ENCODE measurements at places on chromosomes 13 and 19.

- DNase-seq, result no peak
These were observed 2.4 kb downstream of the DHX34 start for GRCh38 chr19:47351548-47351947.

DNA sequence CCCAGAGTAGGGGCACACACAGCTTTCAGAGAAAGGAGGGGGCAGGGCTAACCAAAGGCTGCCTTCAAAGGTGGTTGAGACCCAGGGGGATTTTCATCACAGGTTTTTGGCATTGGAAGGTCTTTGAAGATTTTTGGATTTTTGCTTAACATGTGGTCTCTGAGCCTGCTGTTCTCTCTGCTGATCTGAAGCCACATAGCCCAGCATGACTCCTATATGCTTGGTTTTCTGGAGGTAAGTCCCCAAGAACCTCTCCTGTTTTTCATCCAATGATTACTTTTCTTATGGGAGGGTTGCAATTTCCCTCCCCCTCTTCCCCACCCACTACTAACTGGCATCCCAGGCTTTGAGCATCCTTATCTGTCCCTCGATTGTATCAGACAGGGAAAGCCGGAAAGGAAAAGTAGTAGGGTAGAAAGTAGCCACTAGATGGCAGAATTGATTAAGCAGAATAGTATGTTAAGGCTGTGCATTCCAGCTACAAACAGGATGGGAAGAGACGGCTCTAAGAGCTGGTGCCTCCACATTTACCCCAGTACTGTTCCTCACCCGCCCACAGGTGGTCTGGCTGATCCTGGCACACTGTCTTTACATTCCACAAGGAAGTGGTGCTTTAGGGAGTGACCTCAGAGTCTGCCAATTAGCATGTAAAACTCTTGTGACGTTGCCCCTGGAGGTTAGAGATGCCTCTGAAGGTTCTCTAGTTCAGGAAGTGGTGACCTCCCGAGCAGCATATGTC is 218.9 kb upstream of the EDNRB start:
- DNase-seq, result no peak

DNA sequence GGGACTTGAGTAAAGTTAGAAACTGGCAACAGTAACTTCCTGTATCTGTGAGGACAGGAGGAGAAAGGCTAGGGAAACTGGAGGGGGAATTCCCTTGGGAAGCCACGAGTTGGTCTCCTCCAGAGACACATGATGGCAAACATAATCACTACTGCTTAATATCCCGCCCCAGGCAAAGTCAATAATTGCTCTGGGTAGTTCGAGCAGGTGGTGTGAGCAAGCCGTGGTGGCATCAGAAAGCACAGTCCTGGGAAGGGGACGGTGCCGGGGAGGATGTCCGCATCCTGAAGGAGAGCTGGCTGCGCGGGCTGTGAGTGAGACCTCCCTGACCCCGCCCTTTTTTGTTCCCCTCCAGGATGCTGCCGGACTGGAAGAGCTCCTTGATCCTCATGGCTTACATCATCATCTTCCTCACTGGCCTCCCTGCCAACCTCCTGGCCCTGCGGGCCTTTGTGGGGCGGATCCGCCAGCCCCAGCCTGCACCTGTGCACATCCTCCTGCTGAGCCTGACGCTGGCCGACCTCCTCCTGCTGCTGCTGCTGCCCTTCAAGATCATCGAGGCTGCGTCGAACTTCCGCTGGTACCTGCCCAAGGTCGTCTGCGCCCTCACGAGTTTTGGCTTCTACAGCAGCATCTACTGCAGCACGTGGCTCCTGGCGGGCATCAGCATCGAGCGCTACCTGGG is 1.4 kb downstream of the FFAR2 start:
- DNase-seq, result no peak

- DNase-seq, result no peak
These were observed 71.3 kb downstream of the LHFPL6 start for GRCh38 chr13:39531646-39532045.

- DNase-seq, result no peak
These were observed 8.3 kb downstream of the F7 start for GRCh38 chr13:113113846-113114271.

- no peak for DNase-seq
These were observed 769.0 kb upstream of the SLITRK1 start for GRCh38 chr13:84651288-84651687.

DNA sequence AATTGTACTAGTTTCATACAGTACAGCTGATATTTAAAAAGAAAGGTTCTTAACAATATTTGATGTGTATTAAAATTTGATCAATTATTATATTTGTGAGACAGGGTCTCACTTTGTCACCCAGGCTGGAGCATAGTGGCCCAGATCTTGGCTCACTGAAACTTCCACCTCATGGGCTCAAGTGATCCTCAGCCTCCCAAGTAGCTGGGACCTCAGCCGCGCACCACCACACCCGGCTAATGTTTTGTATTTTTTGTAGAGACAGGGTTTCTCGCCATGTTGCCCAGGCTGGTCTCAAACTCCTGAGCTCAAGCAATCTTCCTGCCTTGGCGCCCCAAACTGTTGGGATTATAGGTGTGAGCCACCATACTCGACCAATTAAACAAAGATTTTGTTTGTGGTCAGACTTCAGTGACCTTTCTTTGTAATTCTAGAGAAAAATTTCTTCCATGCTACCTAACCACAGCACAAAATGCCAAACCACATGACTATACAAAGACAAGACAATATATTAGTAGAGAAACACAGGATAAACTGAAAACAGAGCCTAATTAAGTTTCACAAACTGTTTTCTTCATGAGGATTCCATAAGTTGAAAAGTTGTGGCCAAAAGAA is 59.6 kb downstream of the RBM26 start:
- DNase-seq, result no peak

DNA sequence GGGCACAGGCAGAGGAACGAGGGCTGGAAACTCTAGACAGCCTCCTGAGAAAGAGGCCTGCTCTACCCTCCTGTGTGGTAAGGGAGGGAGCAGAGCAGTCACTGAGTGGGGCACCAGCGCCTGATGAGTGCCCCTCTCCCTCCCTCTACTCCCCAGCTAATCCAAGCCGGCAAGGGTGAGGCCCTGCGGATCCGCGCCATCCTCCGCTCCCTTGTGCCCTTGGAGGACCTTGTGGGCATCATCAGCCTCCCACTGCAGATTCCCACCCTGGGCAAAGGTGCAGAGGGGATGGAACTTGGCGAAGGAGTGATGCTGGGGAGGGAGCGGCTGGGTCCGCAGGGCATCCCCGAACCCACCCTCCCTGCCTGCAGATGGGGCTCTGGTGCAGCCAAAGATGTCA is 67.0 kb downstream of the RYR1 start:
- no peak for DNase-seq

DNA sequence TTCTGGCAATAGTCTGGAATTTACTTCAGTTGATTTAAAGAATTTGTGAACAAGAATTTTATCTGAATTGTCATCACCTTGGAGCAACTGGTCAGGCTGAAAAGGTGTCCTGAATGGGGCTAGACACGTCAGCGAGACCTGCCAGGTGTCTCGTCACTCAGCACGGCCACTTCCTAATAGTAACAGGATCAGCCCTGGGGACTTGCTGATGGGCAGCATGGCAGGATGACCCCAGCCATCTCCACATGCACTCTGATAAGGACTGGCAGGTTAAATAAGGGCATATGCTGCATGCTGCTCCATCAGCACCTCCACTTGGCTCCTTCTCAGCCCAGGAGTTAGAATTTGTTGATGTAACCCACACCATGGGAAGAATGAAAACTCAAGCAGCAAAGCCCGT is 224.2 kb downstream of the FOXO1 start:
- DNase-seq, result no peak

DNA sequence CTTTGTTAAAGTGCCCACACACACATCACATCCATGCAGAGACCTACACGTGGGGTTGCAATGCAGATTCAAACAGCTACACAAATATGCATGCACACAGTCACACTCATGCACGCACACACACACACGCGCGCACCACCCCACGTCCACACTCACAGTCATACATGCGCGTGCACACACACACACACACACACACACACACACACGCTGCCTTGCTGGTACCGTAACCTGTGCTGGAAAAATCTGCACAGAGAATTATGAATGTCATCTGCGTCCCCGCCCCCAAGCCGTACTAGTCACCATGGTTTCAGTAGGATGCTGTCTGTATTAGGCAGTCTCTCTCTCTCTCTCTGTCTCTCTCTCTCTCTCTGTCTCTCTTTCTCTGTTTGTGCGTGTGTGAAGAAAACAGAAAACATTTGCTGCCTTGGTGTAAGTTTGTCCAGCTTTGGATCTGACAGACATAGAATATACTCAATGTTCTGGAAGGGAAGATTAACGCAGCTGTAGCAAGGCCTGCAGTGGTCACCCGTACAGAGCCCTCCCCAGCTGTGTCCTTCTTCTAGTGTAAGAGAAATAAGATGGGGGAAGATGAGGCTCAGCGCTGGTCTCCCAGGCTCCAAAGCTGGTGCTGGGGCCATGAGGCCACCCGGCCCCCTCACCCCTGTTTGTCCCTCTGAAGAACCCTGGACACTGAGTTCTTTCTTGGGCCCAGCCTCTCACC is 26.4 kb upstream of the DPP9 start:
- no peak for DNase-seq

- DNase-seq, result no peak
These were observed 9.5 kb downstream of the RUBCNL start for GRCh38 chr13:46377554-46377953.

Measured in CMK (cell line).